ENCODE measurements at places on chromosomes 16 and 17.
A peak's percentile ranks its signal among the peaks of the same experiment; 100 is the strongest.

DNA sequence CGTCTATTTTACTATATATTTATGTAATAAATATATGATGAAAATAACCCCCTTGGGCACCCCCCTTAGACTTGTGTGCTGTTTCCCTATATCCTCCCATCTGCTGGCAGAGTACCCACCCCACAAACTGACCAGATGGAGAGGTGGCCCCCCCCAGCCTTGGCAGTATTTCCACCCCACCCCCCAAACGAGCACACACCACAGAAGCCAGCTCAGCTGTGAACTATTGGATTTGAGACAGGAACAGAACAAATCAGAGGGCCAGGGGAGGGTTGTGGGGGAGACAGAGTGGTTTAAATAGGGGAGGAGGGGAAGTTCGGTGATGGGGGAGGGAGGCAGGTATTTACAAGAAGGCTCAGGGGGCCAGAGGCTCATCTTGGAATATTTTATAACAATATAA is 7.8 kb downstream of the NR1D1 start:
- DNase-seq: no peak

DNA sequence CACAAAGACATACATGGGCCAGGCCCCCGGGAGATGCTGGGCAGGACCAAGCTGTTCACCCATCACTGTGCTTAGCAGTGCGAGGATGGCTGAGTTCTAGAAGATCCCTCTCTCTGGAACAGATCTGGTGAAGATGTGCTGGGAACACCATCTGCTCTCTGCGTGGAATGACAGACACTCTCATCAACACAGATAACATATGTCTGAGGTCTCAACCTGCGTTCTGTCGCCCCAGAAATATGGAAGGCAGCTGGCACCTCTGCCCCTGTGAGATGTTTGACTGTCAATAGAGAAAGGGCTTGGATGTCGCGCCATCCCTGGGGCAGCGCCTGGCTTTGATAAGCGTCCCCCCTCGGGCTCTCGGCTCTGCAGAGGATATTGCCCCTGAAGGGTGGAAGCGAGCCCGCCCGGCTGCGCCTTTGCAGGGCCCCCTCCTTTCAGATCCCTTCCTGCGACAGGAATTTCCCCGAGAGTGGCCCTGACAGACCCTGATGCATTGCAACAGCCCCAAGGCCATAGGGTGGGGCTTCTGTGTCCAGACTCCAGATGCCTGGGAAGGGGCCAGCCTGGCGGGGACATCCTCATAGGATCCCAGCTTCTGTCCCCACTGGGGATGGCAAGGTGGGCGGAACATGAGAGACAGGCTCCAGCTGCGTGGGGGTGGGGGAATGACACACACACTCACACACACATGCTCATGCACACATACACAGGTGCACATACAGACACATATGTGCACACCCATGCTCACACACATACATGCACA is 86.9 kb upstream of the ZNF469 start:
- no peak for DNase-seq

DNA sequence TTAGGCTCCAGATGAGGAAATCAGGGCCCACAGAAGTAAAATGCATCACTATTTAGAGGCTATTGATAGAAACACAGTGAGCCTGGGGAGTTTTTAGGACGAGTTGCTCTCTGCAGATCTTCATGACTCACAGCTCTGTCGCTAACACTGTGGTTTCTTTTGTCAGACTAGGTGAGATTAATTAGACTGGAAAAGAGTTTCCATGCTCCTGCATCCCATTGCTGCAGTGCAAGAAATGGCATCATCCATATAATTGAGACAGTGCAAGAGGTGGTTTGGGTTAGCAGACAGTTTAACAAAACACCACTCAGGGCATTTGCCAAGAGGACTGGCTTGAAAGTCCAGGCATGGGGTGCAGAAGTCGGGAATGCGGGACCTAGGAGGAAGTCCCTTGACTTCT is 198.8 kb upstream of the CACNG5 start:
- peak; percentile 78 for DNase-seq

DNA sequence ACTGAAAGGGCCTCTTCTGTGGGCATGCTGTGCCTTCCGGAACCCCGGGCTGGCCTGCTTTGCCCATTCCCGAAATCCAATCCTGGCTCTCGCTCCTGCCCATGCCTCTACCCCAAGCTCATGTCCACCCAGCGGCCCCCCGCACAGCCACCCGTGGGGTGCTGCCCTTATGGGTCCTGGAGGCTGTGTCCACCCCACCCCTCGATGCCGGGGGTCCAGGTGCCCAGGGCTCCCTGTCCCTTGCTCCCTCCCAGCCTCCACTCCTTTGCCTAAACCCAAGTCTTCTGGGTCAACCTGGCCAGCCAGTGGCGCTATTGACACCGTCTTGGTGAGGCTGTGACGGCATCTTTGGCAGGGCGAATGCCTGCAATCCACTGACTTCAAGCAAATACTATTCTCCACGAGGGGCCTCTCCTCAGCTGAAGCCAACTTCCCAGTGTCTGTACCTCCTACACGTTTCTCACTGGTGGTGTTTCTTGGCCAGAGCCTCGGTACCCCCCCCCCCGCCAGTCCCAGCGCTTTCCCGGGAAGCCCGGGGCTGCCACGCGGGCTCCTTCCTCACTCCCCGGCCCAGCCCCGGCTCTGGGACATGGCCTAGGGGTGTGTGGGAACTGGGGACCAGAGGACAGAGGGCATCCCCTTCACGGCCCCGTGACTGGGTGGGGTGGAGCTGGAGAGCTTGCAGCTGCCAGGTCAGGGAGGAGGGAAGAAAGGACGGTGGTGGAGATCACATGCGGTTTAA is 12.2 kb upstream of the DUS1L start:
- DNase-seq: no peak

DNA sequence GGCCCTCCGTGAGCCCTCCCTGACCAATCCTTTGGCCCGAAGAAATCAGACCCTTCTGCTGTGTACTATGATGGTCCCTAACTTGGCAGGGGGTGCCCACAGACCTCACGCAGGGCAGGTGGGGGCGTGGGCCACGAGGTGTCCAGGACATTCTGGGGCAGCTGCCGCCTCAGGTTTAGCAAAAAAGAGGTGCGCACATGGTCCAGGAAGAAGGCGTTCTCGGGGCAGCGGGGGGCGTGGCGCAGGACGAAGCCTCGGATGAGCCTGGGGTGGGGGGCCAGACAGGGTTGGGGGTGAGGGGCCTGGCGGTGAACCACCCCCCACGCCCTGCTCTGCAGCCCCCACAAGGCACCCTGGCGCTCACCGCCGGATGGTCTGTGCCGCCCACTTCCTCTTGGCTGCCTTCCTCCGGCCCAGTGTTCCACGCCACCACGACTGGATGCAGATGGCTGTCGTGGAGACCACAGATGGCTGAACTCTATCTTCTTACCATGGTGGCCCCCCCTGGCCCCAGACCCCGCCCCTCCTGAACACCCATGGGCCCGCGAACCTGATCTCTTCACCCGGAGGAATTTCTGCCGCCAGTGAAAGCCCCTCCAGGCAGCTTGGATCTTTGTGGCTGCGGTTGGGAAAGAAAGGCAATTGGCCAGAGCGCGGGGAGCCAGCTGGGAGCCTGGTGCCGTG is 14.2 kb upstream of the CRK start:
- no peak for DNase-seq

GRCh38 chr17:71919186-71919585 is 201.6 kb upstream of the SOX9 start:
- no peak for DNase-seq

- DNase-seq: peak; percentile 54
Observed at GRCh38 chr17:73201215-73202069, 8.6 kb downstream of the COG1 start.

DNA sequence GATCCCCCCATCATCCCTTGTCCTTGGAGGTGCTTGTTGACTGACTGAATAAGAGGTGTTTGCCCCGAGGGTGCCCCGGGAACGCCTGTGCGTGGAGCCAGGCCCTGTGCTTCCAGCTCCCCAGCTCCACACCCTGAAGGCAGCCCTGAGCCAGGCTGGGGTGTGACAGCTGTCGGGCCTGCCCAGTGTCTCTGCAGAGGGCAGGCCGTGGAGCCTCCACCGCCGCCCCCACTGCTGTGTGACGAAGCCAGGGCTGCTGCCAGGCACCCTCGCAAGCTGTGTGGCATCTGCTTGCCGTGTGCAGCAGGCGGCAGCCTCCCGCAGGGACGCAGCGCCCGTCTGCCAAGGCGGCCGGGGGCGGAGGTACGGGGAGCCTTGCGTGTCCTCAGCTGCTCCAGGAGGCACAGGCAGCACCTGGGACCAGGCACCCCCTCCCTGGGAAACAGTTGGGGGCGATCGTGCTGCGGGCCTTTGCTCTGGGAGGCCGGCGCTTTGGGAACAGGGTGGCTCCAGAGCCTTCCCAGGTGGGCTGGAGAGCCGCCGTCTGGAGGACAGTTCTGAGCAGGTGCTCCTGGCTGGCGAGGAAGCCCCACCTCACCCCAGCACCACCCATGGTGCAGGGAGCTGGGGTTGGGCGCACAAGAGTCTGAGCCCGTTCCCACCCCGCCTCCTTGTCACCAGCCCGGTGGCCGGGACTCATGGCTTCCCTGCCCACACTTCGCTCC is 26.6 kb downstream of the GSE1 start:
- DNase-seq: no peak

Measured in RPMI7951 (cell line).